ENCODE measurements at places on chromosomes 11 and 22. TPM values are rescaled to one million over a fixed set of nuclear protein-coding genes. Genes with fewer than 3 reads are reported as not detected.

Gene GLYATL1
- total RNA-seq: 2.5 TPM

Gene TSGA10IP
- not detected for total RNA-seq

Gene MB
- total RNA-seq: 0.36 TPM

DNA sequence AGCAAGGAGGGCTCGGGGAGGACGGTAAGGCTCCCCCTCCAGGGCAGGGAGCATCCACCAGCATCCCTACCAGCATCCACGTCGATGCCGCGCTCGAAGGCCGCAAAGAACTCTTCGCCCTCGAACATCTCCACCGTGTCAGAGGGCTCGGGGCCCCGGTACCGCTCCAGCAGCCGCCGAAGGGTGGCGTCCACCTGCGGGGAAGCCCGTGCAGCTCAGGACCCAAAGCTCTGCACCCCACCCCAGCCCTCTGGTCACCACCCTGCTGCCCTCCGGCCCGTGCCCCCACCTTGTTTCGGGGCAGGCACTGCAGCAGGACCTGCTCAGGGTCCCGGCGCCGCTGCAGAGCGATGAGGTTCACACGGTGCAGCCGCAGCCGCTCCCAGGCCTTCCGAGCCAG is 2.4 kb upstream of the SLC25A22 start:
- H3K36me3 ChIP-seq: no peaks in the 10 kb centered on the region
- H3K27me3 ChIP-seq: no peaks in the 10 kb centered on the region
- no peak overlapping the region for H3K27ac ChIP-seq
- no peak overlapping the region for H3K4me3 ChIP-seq
- peaks cover 8% of the 10 kb centered on the region for H3K4me1 ChIP-seq

DNA sequence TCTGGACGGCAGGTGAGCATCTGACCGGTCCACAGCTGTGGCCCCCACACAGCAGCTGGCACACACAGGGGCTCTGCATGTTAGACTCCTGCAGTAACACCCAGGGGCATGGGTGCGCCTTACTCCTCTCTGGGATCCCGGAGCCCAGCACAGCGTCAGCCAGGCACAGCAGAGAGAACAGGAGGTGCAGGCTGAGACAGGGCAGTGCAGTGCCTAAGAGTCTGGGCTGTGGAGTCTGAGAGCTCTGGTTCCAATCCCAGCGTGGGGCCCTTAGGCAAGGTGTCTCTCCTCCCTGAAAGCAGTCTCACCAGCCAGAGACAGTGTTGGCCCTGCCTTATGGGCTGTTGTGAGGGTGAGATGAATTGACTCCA is 2.3 kb downstream of the NUDT8 start:
- no peaks in the 10 kb centered on the region for H3K36me3 ChIP-seq
- H3K4me3 ChIP-seq: peak overlapping the region; percentile 47
- peaks cover 2% of the 10 kb centered on the region for H3K27me3 ChIP-seq
- H3K4me1 ChIP-seq: no peaks in the 10 kb centered on the region

DNA sequence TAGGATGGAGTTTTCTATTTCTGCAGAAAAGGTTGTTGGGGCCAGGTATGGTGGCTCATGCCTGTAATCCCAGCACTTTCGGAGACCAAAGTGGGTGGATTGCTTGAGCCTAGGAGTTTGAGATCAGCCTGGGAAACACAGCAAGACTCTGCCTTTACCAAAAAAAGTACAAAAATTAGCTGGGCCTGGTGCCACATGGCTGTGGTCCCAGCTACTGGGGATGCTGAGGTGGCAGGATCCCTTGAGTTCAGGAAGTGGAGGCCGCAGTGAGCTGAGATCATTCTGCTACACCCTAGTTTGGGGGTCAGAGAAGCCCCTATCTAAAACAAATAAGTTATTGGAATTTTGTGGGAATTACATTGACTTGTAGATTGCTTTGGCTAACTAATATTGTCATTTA is 71.7 kb downstream of the FDX1 start:
- no peak overlapping the region for H3K27ac ChIP-seq
- no peaks in the 10 kb centered on the region for H3K27me3 ChIP-seq
- H3K4me1 ChIP-seq: peaks cover 10% of the 10 kb centered on the region

Measured in type B pancreatic cell (in vitro differentiated cells).